Astrocyte (in vitro differentiated cells and primary cell): ENCODE measurements at places on chromosomes 1 and 21.
A peak's percentile ranks its signal among the peaks of the same experiment; 100 is the strongest.

GRCh38 chr1:221294242-221294641 is 415.0 kb downstream of the HLX start:
- no peaks in the 10 kb centered on the region for H3K27me3 ChIP-seq
- H3K4me3 ChIP-seq: no peak overlapping the region
- no peak for DNase-seq
- H3K4me1 ChIP-seq: no peaks in the 10 kb centered on the region
- H3K27ac ChIP-seq: no peak overlapping the region
- no peaks in the 10 kb centered on the region for H3K36me3 ChIP-seq

- DNase-seq: no peak
- no peaks in the 10 kb centered on the region for H3K4me1 ChIP-seq
These were observed 25.2 kb downstream of the ETS2 start for GRCh38 chr21:38830671-38831525.

- H3K27me3 ChIP-seq: no peaks in the 10 kb centered on the region
- H3K36me3 ChIP-seq: no peaks in the 10 kb centered on the region
These were observed 9.8 kb upstream of the VWA5B1 start for GRCh38 chr1:20280906-20281305.

DNA sequence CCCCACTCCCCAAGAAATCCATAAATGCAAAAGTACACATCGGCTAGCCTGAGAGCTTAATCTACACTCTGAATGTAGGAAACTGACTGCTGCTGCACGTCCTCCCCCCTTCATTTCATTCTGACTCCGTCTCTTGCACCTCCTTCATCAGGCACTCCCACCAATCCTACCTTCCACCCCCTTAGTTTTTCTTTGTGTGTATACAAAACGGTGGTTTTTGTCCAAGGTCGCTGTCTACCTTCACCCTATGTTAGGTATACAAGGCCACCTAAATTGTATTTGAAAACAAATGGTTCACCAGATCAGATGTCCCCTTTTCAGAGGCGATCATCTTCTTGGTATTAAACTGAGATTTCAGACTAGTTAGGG is 1.9 kb downstream of the WDR26 start:
- no peak for DNase-seq
- peaks cover 40% of the 10 kb centered on the region for H3K4me1 ChIP-seq

GRCh38 chr1:180231506-180231921 is 1.4 kb downstream of the LHX4 start:
- H3K4me1 ChIP-seq: peaks cover 18% of the 10 kb centered on the region
- H3K27me3 ChIP-seq: peaks cover 90% of the 10 kb centered on the region
- H3K4me3 ChIP-seq: peak overlapping the region; percentile 57
- no peak for DNase-seq
- no peaks in the 10 kb centered on the region for H3K36me3 ChIP-seq

- no peak overlapping the region for H3K27ac ChIP-seq
- H3K4me3 ChIP-seq: no peak overlapping the region
- no peaks in the 10 kb centered on the region for H3K27me3 ChIP-seq
- no peak for DNase-seq
- no peaks in the 10 kb centered on the region for H3K36me3 ChIP-seq
These were observed 40.0 kb downstream of the SPTA1 start for GRCh38 chr1:158646465-158646864.

GRCh38 chr1:220761688-220762427 is 13.7 kb downstream of the MTARC2 start:
- H3K4me3 ChIP-seq: no peak overlapping the region
- no peaks in the 10 kb centered on the region for H3K36me3 ChIP-seq
- DNase-seq: no peak
- no peak overlapping the region for H3K27ac ChIP-seq
- H3K27me3 ChIP-seq: no peaks in the 10 kb centered on the region

- peak overlapping the region; percentile 87 for H3K27ac ChIP-seq
- H3K36me3 ChIP-seq: peaks cover 2% of the 10 kb centered on the region
- peak; percentile 65 for DNase-seq
- H3K4me1 ChIP-seq: peaks cover 19% of the 10 kb centered on the region
These were observed 70.1 kb downstream of the PGM1 start for GRCh38 chr1:63663301-63663700.

DNA sequence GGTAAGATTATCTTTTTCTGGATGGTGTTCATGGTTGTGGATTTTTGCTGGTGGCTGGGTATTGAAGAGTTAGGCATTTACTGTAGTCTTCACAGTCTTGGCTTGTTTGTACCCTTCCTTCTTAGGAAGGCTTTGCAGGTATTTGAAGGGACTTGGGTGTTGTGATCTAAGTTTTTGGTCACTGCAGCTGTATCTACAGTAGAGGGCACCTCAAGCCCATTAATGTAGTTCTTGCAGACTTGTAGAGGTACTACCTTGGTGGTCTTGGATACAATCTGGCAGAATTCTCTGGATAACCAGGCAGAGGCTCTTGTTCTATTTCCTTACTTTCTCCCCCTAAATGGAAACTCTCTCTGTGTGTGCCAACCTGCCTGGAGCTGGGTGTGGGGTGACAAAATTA is 155.8 kb upstream of the BRINP3 start:
- H3K27ac ChIP-seq: no peak overlapping the region
- H3K4me3 ChIP-seq: no peak overlapping the region
- no peaks in the 10 kb centered on the region for H3K36me3 ChIP-seq
- H3K27me3 ChIP-seq: no peaks in the 10 kb centered on the region

DNA sequence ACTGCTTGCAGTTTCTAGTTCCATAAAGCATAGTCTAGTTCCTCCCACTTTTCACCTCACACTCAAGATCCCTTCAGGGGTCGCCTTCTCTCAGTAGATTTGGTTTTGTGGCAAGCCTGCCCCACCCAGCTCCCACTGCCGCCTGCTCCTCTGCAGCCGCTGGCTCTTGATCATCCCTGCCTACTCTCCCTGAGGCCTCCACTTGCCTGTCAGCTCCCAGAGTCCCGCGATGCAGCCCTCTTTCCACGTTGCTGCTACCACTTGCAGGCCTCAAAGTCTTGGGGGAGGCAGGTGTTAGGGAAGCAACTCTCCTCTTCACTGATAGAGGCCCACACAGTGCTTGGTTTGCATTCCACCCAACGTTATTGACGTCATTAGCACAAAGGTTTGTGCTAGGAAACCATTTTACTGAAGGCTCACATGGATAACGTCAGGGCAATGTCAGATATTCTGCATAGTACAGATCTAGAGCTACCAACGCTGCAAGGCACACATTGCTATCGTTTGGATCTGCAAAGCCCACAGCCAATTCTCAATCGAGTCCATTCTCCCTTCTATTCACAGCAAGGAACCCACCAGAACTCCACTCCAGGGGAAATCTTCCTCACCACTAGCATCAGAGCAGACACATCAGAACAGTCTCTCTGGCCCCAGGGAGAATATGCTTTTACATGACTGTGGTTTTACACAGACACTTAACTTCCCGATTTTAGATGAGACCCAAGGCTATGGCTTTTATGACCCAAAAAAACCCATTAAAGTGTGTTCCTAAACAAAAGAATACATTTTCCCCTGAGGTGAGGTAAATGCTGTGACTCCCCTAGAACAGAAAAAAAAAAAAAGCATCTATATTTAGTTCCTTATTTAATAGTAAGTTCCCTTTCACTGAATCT is 519.5 kb upstream of the CAMK1G start:
- no peak overlapping the region for H3K27ac ChIP-seq
- no peak for DNase-seq
- H3K4me1 ChIP-seq: no peaks in the 10 kb centered on the region

- no peak overlapping the region for H3K4me3 ChIP-seq
- DNase-seq: peak; percentile 96
- H3K27me3 ChIP-seq: no peaks in the 10 kb centered on the region
- H3K36me3 ChIP-seq: no peaks in the 10 kb centered on the region
- peak overlapping the region; percentile 69 for H3K27ac ChIP-seq
- H3K4me1 ChIP-seq: peaks cover 36% of the 10 kb centered on the region
These were observed 153.8 kb upstream of the FGGY start for GRCh38 chr1:59143133-59143487.

DNA sequence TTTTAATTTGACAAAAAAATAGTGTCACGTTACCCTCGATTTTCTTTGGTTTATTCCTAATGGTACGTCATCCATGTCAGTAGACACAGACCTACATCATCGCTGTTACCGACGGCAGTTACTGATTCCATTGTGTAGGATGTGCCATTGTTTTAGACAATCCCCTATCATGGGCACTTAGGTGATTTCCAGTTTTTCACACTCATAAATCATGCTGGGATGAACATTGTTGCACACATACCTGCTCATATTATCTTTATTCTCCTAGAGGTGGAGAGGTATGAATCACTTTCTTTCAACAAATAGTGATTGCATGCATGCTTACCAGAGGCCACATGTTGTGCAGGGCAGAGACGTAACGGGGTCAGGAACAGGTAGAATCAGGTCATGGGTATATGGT is 79.7 kb upstream of the EFHD2 start:
- no peaks in the 10 kb centered on the region for H3K36me3 ChIP-seq
- H3K27me3 ChIP-seq: peaks cover 17% of the 10 kb centered on the region
- no peak overlapping the region for H3K4me3 ChIP-seq
- no peak overlapping the region for H3K27ac ChIP-seq

GRCh38 chr1:206050655-206051235 is 2.2 kb upstream of the RHEX start:
- H3K4me1 ChIP-seq: no peaks in the 10 kb centered on the region
- no peak overlapping the region for H3K4me3 ChIP-seq
- no peak for DNase-seq
- peaks cover 3% of the 10 kb centered on the region for H3K27me3 ChIP-seq

GRCh38 chr1:166811691-166812090 is 27.6 kb upstream of the POGK start:
- no peak overlapping the region for H3K27ac ChIP-seq
- no peaks in the 10 kb centered on the region for H3K27me3 ChIP-seq
- DNase-seq: peak; percentile 78
- no peaks in the 10 kb centered on the region for H3K36me3 ChIP-seq
- H3K4me3 ChIP-seq: no peak overlapping the region

GRCh38 chr1:167126811-167127210 is 32.9 kb downstream of the STYXL2 start:
- H3K27ac ChIP-seq: no peak overlapping the region
- H3K4me1 ChIP-seq: no peaks in the 10 kb centered on the region
- DNase-seq: no peak

DNA sequence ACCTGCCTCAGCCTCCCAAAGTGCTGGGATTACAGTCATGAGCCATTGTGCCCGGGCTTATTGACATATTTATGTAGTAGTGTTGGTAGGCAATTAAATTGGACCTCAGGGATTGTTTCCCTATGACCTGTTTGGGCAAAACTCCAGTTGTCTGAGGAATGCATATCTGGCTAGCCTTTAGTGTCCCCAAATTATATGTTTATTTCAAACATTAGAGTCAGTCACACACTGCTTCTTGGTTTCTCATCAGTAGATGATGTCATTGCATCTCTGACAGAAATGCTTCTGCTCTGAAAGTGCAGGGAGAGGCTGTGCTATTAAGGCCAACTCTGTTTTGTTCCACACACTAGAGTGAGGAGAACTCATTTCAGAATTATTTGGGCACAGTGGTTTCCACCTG is 12.5 kb downstream of the PIP5K1A start:
- H3K4me3 ChIP-seq: no peak overlapping the region
- peaks cover 2% of the 10 kb centered on the region for H3K4me1 ChIP-seq
- no peaks in the 10 kb centered on the region for H3K27me3 ChIP-seq
- peak; percentile 18 for DNase-seq
- peak overlapping the region; percentile 19 for H3K27ac ChIP-seq
- peaks cover 4% of the 10 kb centered on the region for H3K36me3 ChIP-seq

DNA sequence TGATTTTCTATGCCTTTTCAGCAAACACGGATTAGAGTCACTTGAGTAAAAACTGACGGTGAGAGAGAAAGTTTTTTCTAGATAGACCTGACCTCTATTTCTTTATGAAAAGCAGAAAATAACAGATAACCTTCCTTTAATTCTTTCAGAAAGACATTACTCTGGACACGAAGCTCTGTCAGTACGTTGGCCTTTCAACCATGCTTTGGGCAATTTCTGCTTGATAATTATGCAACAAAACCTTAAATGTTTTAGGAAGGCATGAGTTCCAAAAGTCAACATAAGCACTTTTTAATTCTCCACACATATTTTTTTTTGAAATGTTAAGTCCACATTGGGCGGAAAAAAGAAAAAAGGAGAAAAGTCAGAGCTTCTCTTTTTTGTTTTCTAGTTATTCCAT is 137.8 kb downstream of the AKT3 start:
- no peak overlapping the region for H3K4me3 ChIP-seq
- DNase-seq: no peak

- H3K4me1 ChIP-seq: no peaks in the 10 kb centered on the region
- H3K27me3 ChIP-seq: no peaks in the 10 kb centered on the region
- no peak overlapping the region for H3K4me3 ChIP-seq
- no peak for DNase-seq
- H3K36me3 ChIP-seq: no peaks in the 10 kb centered on the region
- no peak overlapping the region for H3K27ac ChIP-seq
These were observed 573.3 kb downstream of the PTPRU start for GRCh38 chr1:29809446-29810120.

DNA sequence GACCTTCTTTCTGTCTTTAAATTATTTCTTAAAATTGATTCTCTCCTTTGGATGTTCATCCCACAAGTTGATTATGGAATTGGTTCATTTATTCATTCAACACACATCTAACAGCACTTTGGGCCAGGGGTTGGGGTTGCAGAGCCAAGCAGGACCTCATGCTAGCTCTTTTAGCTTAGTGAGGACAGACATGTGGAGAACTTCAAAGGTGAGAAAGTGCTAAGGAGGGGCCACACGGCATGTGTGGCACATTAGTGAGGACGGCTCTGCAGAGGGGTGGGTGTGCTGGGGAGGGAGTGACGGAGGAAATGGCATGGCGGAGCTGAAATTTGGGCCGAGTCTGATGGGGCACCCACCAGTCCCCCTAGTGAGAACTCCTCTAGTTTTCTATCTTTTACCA is 32.5 kb upstream of the VASH2 start:
- no peaks in the 10 kb centered on the region for H3K36me3 ChIP-seq
- H3K4me3 ChIP-seq: no peak overlapping the region
- DNase-seq: no peak
- no peaks in the 10 kb centered on the region for H3K4me1 ChIP-seq
- H3K27me3 ChIP-seq: peaks cover 8% of the 10 kb centered on the region

DNA sequence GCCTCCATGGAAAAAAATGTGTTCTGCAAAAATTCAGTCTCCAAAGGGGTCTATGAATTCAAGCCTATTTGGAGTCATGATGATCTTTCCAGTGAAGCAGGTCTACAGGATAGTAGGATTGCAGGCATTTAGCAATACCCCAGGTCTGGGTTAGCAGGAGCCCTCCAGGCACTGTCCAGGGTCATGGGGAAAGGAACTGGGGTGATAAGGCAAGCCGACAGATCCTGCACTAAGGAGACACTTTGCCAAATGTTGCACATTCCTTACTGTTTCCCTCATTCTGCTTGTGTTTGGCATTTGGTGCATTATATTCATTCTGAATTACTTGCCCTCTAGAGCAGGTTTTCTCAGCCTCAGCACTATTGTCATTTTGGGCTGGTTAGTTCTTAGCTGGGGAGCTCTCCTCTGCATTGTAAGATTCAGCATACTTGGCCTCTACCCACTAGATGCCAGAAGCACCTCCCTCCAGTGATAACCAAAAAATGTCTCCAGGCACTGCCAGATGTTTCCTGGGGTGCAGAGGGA is 333.3 kb upstream of the PLXNA2 start:
- H3K4me1 ChIP-seq: no peaks in the 10 kb centered on the region
- no peak overlapping the region for H3K4me3 ChIP-seq
- no peaks in the 10 kb centered on the region for H3K27me3 ChIP-seq
